ENCODE measurements at places on chromosomes 6 and 20. TPM values are rescaled to one million over a fixed set of nuclear protein-coding genes. Genes with fewer than 3 reads are reported as not detected.

TFAP2D gene
- not detected for total RNA-seq

DNA sequence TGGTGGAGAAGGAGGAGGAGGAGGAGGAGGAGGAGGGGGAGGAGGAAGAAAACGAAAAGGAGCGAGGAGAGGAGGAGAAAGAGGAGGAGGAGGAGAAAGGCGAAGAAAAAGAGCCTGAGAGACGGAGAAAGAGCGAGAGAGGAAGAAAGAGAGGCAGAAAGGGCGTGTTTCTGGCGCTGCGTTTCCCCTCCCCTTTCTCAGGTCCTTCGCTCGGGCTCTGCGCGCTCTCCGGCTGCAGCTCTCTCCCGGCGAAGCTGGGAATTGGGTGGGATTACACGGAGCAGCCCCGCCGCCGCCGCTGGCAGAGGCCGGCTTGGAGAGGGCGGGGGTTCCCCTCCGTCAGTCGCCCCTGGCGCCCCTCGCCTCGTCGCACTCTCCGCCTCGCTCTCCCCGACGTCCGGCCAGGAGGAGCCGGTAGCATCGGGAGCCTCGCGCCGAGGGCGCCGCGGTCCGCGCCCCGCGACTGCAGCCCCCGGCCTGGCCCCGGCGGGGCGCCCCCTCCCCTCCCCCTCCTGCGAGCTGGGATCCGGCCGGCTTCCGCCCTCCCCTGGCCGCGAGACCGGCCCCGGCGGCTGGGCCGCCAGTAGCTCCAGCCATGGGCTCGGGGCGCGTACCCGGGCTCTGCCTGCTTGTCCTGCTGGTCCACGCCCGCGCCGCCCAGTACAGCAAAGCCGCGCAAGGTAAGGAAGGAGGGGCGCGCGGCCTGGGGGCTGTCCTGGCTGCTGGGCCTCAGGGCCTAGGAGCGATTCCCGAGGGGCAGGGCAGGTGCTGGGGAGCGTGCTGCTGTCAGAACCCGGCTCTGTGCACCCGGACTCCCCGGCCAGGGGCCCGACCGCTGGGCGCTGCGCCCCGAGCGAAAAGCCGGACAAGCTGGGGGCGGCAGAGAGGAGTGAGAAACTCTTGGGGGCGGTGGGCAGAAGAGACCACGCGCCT is at the start of gene SCUBE3:
TSS of gene SCUBE3 (plus strand) at position 133 of the 933 bp plus-strand sequence. CDS start at position 596, 463 bp downstream.
- DNase-seq, result no peak

RAB44 gene
- not detected for total RNA-seq

DNA sequence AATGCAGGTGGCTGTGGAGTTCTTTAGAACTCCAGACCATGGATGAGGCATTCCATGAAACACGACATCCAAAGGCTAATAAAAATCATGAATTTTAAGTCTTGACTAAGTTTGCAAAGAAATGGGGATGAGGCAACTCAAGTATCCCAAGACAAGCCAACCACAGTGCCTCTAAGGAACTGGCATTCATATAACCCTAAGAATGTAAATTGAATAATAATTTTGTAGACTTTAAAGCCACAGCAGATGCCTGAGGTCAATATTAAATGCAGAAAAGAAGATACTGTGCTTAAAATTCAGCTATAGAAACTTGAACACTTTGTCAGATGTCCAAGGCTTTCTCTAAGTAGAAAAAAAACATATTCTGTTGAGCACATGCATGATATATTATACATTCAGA is 54.5 kb downstream of the TFAP2B start:
- DNase-seq, result no peak
